CD4-positive, alpha-beta T cell treated with Interleukin-10 for 1 hour (primary cell): ENCODE measurements at places on chromosomes 11 and 22.

- DNase-seq: no peak
These were observed 29.7 kb upstream of the KCNA4 start for GRCh38 chr11:30046578-30046945.

GRCh38 chr11:15295695-15296094, 181.0 kb downstream of the INSC start:
- DNase-seq: no peak

DNA sequence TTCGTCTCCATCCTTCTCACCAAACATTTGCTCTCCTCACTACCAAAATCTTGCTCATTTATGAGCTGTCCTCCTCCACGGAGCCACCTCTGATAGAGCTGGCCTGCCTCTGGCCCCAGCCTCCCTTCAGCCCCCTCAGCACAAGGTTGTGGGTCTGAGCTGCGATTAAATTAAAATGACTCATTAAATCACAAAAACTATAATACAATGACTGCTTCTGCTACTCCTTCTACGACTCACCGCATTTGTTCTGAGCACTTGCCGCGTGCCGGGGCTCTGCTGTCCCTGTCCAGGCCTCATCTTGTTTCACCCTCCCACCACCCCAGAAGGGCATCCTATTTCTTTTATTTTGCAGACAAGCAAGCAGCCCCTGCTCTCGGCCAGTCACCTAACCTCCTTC, 49.2 kb upstream of the TIMP3 start:
- DNase-seq: no peak

- DNase-seq: no peak
These were observed 1.0 kb upstream of the GTPBP1 start for GRCh38 chr22:38704654-38705234.

DNA sequence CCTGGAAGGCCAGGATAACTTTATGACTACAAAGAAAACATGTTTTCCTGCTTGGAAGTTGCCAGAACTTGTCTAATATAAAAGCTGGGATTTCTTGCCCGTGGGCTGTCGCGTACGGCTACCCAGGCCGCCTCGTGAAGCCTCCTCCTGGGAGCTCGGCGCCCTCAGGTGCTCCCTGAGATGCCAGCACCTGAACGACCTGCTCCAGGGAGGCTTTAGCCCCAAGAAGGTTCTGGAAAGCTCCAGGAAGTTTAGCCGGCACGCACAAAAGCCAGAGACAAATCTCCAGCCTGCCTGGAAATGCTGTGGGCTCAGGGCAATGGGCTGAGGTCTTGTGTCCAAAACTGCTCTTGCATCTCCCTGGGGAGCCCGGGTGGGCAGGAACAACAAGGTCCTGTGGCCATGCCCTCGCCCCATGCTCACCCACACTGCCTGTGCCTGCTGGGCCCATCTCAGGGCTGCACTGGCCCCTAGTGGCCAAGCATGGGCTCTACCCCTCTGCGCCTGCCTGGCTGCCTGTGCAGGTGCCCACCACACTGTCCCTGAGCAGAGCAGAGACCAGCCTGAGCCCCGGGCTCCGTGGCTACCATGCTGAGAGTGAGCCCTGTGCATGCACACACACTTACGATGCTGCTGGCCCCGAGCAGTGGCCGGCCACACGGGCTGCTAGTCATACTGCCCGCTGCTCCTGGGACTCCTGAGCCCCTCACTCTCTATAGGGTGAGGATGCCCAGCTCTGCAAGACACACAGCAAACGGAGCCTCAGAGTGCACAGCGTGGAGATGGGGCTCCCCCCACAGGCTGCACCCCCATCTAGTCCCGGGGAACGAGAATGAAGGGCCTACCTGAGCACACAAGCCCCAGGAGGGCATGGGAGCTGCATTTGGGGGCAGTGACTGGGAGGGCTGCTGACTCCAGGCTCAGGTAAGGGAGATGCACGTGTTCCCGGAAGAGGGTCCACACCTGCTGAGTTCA, 4.9 kb upstream of the CELSR1 start:
- peak; percentile 76 for DNase-seq

DNA sequence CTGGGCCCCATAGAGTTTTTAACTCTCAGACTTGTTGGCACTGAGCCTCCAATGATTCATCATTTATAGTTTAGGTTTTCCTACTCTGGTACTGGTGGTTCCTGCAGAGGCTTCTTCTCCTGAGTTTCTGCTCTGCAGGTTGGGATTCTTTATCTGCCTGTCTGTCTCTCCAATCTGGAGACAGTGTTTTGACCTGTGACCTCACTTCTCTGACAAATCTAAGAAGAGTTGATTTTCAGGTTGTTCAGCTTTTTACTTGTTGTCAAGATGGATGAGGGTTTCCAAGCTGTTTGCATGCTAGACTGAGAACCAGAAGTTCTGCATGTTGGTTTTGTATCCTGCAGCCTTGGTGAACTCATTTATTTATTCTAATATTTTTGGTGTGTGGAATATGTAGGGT, 63.9 kb downstream of the JAM3 start:
- DNase-seq: no peak

DNA sequence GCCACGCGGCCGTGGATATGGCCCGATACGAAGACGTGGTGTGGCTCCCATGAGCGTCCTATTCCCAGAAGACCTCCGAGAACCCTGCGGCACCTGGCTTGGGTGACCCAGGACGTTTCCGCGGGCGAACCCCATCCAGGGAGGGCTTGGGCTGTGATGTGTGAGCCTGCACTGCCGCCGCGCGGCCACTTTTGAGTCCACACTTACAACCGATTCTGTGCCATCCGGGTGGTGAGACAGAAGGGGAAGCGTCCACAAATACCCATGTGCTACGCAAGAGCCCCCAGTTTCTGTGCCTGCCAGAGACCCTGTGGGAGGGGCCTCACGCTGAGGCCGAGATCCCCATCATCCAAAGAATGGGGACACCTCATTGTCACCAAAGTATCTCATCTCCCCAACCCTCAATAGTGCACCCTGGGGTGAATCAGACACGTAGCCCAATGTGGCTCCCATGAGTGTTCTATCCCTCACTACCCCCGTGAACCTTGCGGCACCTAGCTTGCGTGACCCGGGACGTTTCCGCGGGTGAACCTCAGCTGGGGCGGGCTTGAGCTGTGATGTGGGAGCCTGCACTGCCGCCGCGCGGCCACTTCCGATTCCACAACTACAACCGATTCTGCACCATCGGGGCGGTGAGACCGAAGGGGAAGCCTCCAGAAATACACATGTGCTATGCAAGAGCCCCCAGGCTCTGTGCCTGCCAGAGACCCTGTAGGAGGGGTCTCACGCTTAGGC, 4.6 kb upstream of the H19 start:
- DNase-seq: no peak

GRCh38 chr11:65571940-65572339, 398 bp upstream of the FAM89B start:
- no peak for DNase-seq

- DNase-seq: no peak
These were observed 4.6 kb downstream of the HYLS1 start for GRCh38 chr11:125892071-125892470.

DNA sequence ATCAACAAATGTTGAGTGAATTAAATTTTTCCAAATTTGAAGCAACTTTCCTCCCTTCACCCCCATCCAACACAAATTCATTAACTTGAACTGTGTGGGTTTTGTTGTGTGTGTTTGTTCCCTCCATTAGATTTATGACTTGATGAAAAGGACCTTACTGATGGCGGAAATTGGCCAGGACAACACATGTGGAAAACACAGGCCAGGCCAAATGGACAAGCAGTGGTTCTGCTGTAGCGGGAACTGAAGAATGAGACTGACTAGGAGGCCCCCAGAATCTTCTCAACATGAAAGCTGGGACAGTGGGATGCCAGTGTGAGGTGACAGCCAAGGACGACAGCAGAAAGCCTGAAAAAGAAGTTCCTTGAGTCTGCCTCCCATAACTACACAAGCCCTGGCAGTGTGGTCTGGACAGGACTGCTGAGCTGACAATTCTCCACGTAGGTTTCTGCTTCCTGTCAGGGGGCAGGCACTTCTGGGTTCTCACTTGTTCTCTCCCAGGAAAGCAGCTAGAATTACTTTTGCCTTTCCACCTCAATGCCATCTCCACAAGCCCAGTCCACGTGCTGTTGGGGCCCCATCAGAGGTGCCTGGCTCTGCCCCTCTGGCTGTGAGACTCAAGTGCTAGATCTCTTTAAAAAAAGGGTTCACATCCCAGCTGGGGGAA, 94.3 kb downstream of the ETS1 start:
- DNase-seq: peak; percentile 61

DNA sequence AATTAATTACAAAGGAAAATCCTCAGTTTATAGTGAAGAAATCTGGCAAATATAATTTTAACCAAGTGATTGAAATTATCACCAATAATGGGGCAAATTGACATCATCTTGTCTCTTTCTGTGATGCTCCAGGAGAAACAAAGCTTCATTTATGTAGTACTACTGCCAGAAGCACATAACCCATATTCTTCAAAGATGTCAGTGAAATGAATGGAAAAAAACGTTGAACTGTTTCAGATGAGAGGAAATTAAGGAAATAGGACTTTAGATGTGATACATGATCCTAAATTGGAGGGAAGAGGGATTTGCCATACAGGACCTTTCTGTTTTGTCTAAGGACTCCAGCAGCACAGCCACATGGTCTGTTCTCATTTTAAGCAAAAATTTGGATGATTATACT, 57.6 kb downstream of the PPP6R3 start:
- DNase-seq: no peak

- no peak for DNase-seq
These were observed 333.0 kb downstream of the DDX10 start for GRCh38 chr11:108997826-108998225.

DNA sequence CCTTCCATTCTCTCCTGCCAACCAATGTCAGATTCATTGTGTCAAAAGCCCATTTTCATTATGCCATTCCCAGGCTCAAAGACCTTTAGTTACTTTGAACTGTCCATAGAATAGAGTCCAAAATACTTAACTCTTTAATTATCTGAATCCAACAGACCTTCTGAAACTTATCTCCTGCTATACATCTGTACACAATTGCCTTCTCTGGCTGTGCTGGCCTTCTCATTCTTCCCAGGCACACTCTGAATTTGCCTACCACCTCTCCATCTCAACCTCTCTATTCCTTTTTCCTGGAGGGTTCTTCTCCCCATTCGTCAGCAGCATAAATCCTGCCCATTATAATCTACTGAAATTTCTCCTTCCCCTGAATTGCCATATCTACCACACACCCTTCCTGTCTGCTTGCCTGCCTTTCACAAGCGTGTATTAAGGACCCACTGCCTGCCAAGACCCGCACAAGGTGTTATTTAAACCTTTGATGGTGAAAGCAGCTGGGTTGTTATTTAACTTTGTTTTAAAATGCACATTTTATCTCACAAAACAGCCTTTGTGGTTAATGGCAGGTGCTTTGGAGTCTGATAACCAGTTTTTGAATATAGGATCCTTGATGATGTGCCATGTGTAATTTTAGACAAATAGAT, 125.9 kb downstream of the CCDC81 start:
- no peak for DNase-seq

DNA sequence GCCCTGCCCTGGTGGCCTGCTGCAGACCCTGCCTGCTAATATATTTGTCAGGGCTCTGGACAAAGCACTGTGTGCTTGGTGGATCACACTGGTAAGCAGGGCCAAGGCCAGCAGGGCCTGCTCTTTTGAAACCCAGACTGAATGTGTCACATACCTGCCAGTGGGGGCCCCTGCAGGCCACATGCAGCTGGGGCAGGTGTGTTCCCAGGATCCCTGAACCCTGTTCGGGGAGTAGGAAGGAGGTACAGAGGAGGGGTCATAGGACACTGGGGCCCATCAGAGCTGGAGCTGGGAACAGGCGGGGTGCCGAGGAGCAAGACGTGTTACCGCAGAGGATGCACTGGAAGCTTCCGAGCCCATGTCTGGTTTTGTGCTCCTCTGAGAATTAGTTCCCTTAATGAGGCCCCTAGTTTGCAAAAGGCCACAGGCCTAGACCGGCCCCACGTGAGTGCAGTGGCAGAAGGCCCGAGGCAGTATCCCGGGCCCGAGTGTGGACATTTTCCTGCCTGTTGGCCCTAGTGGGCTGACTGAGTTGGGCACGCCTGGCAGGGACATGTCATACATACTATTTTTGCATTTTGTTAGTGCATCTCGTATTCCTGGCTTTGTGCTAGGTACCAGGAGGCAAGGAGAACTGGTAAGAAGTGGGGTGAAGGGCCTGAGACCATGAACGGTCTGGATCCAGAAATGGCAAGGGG, 11.2 kb upstream of the ACR start:
- DNase-seq: no peak

GRCh38 chr11:102448869-102449224, 3.7 kb downstream of the TMEM123 start:
- peak; percentile 31 for DNase-seq

DNA sequence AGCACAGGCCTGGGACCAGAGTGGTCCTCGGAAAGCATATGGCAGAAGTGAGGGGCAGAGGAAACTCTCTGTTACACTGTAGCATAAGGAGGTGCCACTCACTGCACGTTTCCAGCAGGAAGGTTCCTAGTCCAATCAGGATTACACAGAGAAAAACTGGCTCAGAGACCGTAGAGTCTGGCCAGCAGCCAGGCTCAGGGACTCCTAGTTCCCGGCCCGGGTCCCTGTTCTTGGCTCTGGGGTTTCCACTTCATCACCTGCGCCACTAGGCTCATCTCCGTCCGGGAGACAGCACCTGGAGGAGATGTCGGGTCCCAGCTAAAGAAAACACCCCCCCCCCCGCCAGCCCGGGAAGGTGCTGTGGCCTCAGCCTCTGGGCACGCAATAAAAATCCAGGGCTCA, 1.1 kb downstream of the TTLL12 start:
- no peak for DNase-seq

DNA sequence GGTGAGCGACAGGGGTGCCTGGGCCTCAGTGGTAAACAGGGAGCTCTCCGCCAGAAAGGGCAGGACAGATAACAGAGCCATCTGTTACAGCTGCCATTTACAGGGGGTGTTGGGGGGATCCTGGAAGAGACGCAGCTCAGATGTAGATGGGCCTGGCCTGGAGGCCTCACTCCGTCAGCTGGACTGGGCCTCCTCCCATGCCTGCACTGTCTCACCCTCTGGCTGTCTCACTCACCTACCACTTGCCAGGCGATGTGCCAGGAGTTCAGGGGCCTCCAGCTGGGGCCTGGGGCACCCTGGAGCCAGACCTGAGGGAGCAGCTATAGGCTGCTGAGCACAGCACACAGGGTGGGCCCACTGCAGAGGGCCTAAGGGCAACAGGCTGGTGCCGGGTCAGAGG, 16.3 kb upstream of the SUSD2 start:
- DNase-seq: no peak

GRCh38 chr11:32188785-32189184, 97.9 kb downstream of the RCN1 start:
- no peak for DNase-seq

- DNase-seq: no peak
These were observed 35.3 kb downstream of the ZNRF3 start for GRCh38 chr22:28918550-28919271.

DNA sequence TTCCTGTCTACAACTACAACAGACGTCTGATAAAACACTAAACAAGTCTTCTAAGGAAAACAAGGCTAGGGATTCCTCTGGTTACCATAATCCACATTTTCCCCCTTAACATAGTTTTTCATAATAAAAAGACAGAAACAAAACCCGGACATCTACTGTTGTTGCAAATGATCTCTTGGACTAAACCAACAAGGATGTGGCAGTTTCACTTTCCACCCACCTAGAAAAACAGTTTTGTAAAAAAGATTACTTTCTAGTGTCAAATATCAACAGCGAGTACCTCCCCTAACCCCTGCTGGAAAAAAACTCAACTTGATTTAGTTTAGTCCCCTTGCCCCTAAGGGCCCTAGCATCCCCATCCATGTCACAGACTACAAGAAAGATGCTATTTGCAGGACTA, 5.4 kb downstream of the GNG3 start:
- no peak for DNase-seq
